ENCODE measurements at places on chromosomes 16 and 17.

DNA sequence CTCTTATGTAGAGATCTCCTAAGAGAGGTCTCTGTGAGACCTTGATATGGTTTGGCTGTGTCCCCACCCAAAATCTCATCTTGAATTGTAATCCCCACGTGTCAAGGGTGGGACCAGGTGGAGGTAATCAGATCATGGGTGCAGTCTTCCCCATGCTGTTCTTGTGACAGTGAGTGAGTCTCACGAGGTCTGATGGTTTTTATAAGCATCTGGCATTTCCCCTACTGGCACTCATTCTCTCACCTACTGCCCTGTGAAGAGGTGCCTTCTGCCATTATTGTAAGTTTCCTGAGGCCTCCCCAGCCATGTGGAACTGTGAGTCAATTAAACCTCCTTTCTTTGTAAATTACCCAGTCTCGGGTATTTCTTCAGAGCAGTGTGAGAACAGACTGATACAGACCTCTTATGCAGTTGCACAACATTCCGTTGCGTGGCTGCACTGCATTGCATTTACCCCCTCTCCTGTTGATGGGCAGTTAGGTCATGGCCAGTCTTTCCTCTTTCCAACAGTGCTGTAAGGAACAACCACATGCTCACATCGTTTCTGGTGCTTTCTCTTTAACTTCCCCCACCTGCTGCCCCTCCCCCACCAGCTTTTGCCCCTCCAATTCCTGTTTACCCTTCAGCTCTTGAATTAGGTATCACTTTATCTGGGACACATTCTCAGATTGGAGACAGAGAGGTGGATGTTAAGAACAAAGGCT is 43.6 kb upstream of the MED9 start:
- no peak for DNase-seq

DNA sequence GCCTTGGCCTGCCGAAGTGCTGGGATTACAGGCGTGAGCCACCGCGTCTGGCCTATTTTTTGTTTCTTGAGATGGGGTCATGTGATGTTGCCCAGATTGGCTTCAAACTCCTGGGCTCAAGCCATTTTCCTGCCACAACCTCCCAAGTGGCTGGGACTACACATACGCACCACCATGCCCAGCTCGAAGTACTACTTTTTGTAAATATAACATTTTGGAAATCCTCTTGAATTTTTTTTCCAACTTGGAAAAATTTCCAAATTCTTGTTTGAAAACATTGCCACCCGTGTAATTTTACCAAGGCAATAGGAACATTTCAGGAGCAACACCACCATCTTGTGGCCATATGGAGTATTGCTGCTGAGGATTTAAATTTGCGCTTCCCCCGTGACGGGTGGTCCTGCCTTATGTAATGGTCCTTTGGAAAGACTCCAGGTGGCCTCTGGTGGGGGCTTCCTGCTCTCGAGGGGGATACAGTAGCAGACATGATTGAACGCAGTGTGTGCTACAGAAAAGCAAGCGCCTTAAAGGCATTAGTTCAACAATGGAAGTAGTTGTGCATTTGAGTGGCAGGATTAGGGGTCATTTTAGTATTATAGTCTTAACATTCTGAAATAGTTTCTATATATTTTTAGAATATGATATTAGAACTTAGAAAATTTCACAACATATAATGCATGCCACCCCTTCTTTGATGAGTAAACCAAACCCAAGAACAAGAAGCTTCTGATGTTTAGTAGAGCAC is 8.0 kb downstream of the FLYWCH1 start:
- peak; percentile 50 for DNase-seq

GRCh38 chr16:8646326-8647053 is 25.0 kb downstream of the METTL22 start:
- DNase-seq = no peak

DNA sequence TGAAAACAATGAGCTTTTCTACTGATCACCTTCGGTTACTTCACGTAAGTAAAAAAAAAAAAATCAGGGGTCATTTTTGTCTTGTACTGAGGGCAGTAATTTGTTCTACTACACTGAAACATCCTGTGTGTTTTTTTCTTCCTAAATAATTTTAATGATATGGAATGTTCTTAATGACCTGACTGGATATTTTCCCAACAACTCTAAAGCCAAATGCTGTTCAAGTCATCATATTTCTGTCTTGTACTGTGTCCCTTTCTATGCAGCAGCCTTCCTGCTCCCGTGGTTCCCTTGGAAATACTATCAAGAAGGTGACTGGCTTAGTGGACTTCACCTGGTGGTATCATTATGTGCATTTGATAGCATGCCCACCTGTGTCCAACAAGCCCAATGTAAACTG is 10.8 kb upstream of the CDR2 start:
- DNase-seq = no peak

- DNase-seq = no peak
Observed at GRCh38 chr16:62208934-62209333, 172.7 kb upstream of the CDH8 start.

DNA sequence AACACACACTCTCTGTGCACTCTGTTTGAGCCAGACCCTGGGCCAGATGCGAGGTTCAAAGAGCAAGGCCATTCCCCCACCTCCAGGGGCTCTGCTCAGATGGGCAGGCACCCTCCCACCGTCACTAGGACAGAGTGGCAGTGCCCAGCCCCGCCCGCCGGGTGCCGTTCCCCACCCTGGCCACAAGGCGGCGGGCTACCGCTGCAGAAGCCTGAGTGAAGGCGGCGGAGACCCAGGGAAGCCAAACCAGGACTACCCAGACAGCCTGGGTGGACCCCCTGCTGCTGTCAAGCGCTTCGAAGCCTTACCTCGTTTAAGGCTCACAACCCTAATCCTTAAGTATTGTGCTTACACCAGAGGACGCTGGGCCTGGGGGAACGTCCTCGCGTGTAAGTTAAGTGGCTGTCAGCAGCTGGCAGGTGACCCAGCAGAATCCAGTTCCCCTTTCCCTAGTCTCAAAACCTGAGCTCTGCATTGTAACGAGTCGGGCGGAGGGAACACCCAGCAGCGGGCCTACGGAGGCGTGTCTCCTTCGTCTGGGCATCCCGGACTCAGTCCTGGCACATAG is 4.5 kb downstream of the ARHGAP27 start:
- DNase-seq = peak; percentile 71

- no peak for DNase-seq
Observed at GRCh38 chr16:88939245-88939971, 37.6 kb downstream of the CBFA2T3 start.

DNA sequence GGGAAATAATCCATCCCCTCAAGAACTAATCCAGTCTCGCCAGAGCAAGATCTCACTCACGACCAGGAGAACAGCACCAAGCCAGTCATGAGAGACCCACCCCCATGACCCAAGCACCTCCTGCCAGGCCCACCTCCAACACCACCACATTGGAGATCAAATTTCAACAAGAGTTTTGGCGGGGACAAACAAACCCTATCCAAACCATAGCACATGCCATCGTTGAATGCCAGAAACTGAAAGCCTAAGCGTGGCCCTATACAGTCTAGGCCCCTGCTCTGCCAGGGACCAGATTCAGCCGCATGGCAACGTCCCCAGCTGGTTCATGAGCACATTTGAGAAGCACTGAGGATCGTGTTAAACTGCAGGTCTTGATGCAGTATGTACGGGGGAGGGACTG is 57.3 kb downstream of the AXIN2 start:
- DNase-seq = no peak

GRCh38 chr16:79602628-79603014 is 2.1 kb upstream of the MAF start:
- peak; percentile 72 for DNase-seq

DNA sequence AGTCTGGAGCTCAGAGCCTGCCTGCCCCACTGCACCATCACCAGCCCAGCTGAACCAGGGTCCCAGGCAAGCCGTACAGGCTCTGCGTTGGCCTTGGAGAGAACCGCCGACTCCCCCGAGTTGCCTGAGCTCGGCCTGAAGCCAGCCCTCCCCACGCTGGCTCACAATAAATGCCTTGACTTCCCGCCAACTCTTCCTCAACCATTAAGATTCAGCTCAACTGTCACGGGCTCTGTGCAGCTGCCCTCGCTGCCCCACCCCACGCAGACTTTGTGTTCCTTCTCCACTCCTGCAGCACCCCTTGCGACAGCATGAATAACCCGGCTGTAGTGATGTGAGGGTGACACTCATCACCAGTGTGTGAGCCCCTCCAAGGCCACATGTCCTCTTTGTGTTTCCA is 4.8 kb upstream of the QPRT start:
- DNase-seq = no peak

GRCh38 chr17:76848670-76849069 is 19.5 kb upstream of the MGAT5B start:
- DNase-seq = no peak

- no peak for DNase-seq
Observed at GRCh38 chr17:17677299-17678040, 3.8 kb upstream of the RAI1 start.

DNA sequence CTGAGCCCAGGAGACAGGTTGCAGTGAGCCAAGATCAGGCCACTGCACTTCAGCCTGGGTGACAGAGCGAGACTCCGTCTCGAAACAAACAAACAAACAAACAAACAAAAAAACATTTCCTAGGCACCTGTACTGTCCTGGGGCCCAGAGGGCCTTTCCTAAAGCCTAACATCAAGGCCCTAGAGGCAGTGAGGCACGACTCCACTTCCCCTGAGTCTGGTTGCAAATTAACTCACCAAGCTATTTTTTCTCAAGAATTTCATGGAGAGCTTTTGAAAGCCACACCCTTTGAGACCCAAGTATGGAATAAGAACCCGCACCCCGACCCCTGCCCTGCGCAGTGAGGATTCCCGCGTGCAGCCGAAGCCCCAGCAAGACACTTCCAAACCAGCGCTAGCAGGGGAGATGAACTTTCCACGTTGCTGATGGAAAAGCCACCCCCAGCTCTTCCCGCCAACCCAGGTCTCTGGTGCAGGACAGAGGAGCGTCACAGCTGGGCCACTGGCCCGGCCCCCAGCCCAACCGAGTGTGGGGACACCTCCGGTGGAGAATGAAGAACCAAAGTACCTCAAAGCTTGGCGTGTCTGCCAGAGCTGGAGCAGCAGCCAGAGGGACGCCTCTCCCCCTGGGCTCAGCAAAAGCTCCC is 1.2 kb downstream of the CHST5 start:
- DNase-seq = no peak

- no peak for DNase-seq
Observed at GRCh38 chr16:9072806-9073341, 18.6 kb upstream of the HAPSTR1 start.

GRCh38 chr17:55172612-55173011 is 92.1 kb upstream of the HLF start:
- DNase-seq = no peak
